ENCODE measurements at places on chromosomes 13 and 19.

DNA sequence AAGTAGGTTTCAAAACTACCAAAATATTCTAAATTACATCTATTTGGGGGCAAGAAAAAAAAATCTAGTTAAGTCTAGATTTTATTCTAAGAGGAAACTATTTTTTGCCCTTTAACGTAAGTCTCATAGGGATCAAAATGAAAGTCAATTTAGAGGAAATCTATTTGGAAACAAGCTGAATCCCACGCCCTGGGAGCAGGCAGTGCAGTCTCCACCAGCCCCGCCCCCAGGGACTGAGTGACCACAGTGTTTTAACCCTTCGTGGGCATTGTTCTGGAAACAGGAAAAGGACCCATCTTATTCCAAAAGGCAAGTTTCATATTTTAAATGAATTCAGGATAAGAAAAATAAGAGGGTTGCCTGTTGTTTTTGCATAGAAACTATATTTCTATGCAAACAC, 209.7 kb downstream of the SPRY2 start:
- DNase-seq = no peak

- DNase-seq = no peak
Measured at GRCh38 chr19:56866538-56866937, 26.0 kb upstream of the PEG3 start.

DNA sequence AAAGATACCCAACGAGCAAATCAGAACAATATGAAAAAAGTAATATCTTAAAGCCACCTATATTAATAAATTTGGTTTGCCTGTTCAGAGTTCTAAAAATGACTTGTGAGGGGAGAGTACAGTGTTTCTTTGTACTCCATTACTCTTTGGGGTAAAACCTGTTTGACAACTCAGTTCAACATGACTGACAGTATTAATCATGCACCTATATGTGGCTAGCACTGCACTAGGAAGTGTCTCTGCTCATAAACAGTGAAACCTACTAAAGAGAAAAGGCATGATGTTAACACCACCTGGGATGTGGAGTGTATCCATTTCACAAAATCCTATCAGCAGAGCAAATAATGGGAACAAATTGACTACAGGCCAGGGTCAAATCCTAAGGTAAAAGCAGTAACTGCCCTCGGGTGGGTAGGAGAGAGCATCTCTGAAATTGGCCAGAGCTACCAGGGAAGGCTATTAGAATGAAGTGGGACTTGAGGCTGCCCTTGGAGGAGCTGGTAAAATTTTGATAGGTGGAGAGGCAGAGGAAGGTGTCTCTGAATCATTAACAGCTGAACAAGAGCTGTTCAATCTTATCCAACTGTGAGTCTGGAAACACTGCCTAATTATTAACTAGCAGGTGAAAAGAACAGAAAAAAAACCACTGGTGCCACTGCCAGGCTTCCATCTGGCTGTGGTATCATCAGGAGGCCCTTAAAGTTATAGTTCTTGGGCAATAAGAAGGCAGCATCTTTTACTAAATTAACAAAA, 365.1 kb downstream of the DNAJC15 start:
- no peak for DNase-seq

DNA sequence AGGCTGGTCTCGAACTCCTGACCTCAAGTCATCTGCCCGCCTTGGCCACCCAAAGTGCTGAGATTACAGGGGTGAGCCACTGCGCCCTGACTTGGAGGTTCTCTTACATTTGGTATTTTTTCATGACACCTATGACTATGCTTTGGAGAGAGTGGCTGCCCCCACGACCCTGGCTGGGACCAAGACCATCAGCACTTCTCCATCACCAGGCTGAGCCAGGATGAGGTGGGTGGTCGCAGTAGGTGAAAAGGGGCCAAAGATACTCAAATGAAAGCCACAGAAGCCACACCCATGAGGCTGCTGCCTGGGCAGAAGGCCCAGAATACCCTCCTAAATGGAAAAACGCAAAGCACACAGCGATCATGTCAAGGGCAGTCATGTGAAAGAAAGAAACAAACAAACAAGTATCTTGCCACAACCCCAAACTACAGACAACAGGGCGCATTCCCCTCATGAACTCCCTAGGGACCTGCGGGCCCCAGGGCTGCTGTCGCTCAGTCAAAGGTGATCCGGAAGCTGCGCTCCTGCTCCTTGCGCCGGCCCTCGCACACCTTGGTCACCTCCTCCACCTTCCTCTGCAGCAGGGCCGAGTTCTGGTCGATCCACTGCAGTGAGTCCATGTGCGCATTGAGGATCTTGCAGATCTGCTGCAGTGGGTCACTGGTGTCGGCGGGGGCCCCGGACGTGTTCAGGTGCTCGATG, 11.2 kb upstream of the IL4I1 start:
- DNase-seq = peak; percentile 52

DNA sequence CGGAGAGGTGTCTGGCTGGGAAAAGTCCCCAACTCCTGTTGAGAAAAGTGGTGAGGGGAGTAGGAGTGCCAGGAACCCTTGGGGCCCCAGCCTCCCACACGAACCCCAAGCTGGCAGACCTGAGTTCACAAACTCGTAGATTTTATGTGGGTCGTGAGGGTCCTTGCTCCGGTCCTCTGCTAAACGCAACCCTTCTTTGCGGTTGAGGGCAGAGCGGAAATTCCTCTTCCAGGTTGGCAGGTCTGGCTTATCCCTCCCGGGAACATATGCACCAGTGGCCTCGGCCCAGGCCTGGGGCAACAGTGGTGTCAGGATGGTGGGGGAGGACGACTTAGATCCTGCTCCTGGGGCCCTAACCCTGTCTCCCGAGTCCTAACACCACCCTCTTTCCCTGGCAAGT, 2.4 kb downstream of the IRF3 start:
- no peak for DNase-seq

DNA sequence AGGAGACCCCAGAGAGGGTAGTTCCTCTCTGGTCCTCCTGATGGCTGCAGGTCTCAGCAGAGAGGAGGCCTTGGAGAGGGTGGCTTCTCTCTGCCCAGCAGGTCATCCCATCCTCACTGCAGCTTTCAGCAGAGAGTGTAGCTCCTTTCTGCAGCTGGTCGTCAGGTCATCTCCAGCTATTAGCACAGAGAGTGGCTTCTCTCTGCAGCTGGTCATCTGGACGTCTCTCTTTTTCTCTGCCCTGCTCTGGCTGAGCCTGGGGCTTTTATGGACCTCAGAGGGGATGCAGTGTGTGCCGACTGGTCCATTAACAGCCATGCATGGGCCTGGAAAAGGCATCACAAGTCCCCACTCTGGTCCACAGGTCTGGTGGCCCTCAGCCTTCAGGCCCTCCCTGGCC, 20.3 kb downstream of the TNFSF9 start:
- no peak for DNase-seq

DNA sequence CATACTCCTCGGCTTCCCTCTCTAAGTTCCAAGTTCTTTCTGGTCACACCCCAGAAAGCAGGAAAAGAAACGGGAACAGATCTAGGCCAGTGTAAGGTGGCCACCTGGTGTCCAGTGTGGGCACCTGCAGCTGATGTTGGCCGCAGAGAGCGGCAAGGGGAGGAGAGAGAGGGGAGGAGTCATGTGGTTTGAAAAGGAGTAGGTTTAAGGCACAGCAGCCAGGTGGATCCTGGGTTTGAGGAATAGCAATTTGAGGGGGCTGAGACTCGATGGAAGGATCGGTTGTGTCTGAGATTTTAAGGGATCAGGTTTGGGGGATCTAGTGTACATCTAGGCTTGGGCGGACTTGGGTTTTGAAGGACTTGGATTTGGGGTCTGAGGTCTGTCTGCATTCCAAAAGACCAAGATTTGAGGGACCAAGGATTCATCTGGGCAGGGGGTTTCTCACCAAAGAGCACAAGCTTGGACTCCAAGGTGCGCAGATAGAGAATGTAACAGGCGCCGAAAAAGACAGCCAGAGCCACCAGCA, 1.2 kb downstream of the RABAC1 start:
- DNase-seq = peak; percentile 90

- no peak for DNase-seq
Measured at GRCh38 chr13:50762969-50763567, 80.4 kb downstream of the DLEU7 start.

- DNase-seq = no peak
Measured at GRCh38 chr19:17027535-17027975, 945 bp upstream of the CPAMD8 start.

DNA sequence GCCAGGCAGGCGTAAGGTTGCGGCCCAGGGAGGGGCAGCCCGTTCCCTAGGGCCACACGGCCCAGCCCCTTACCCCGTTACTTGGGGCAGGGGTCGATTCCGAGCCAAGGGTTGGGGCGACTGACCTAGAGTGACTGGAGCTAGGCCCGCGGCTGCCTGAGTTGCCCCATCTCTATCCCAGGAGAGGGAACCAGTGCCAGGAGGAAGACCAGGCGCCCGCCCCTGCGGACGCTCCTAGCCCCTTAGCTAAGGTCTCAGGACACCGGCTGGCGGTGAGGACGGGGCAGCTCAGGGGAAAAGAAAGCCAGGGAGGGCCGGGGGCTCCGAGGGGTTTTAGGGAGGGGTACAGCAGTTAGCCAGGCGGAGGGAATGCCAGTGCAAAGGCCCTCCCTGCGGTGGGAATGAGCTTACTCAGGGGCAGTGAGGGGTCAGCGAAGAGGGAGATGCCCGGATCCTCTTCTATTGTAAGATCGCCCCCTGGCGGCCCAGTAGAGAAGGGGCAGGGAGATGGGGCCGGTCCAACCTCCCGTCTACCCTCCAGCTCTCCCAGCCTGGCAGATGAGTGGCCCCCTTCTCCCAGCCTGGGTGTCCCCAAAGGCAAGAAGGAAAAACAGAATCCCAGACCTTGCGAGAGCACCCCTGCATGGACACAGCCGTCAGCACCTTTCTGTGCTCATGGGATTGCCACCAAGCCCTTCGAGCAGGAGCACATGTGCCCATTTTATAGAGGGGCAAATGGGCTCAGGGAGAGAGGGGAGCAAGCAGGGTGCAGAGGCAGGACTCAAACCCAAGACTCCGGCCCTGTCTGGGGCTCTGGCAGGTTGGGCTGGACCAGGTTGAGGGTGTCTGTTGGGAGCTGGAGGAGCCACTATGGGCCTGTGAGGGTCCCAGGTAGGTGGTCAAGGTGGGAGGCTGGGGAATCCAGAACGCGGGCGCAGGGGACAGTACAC, 16.3 kb downstream of the CILP2 start:
- DNase-seq = peak; percentile 82

DNA sequence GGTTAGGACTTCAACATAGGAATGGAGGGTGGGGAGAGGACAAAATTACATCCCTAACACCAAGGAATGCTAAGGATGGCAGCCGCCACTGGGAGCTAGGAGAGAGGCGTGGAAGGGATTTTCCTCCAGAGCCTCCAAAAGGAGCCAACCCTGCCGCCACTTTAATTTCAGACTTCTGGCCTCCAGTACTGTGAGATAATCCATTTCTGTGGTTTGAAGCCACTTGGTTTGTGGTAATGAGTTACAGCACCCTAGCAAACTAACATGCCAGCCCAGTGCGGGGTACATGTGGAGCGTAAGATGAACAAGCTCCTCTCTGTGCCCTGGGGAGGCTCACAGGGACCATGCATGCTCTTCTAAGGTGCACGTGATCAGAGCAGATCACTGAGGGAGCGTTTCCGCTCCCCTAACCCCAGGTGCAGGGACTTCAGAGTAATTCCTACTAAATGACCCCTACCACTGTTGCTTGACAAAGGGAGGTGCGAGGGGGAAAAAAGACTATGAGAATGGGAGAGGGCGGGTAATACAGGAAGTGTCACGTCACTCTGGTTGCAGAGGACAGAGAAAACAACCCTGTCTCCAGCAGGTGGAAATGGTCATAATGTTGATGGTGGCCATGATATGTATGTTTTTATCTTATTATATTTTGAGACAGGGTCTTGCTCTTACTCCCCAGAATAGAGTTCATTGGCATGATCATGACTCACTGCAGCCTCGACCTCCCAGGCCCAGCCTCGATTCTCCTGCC, 12.0 kb downstream of the FPR1 start:
- DNase-seq = no peak

GRCh38 chr19:43562698-43563241, 12.6 kb downstream of the XRCC1 start:
- peak; percentile 52 for DNase-seq

GRCh38 chr13:111893071-111893606, 173.8 kb upstream of the SOX1 start:
- no peak for DNase-seq

DNA sequence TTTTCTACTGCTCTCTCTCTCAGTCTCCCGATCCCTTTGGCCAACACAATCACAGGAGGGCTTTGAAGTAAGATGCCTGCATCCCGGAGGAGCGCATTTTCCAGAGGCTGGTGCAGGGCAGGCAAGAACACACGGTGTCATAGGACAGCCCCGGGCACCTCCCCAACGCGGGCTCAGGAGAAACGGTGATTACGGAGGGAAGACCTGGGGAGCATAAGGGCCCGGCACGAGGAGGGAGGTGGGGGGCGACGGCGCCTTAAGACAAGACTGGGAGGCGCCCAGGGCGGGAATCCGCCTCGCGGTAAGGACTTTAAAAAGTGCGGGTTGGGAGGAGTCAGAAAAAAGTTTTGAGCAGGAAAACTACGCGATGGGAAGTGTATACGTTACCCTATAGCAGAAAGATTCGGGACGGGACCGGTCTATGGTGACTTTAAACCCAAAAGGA, 18.7 kb upstream of the ZNF888 start:
- no peak for DNase-seq

- DNase-seq = no peak
Measured at GRCh38 chr13:109281903-109282635, 504.3 kb downstream of the IRS2 start.

DNA sequence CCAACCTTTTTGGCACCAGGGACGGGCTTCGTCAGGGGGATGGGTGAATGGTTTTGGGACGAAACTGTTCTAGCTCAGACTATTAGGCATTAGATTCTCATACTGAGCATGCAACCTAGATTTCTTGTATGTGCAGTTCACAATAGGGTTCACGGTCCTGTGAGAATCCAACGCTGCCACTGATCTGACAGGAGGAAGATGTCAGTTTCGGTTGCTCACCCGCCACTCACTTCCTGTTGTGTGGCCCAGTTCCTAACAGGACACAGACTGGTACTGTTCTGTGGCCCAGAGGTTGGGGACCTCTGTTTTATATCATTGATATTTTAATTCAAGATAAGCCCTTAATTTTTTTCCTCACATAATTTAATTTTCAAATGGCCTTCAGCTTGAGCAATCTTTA, 26.7 kb upstream of the TDRD3 start:
- no peak for DNase-seq

DNA sequence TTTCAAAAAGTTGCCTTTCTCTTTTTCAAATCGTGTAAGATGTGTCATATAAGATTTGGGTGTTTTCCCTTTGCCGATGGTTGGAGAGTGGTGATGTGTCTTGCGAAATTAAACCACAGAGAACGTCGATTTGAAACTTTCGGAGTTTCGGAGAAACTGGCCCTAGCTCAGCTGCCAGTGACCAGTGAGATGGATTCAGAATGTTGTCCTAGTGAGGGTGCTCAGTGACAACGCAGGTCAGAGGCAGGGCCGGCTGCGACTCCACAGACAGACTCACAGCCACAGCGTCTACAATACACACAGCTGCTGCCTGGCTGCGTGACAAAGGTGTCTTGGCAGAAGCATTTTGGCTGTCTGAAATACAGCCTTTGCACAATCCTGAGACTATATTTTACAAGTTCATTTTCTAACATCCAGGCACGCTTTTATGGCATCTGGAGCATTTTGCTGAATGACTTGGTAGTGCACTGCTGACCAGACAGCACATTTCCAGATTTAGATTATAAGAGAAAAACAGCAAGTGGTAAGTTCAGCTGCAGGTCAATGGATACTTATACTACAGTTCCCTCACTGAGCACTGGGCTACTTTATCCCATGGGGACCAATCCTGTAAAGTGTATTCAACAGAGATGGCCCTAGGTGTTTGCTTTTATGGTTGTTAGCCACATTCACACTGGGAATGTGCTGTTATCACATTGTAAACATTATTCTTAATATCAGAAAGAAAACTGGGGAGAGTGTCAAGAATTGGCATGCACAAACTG, 207.5 kb downstream of the KCNRG start:
- no peak for DNase-seq

- DNase-seq = no peak
Measured at GRCh38 chr13:35961002-35961401, 170.2 kb downstream of the DCLK1 start.
